ENCODE measurements at places on chromosomes 4 and X.

GRCh38 chr4:113026556-113026955, 22.9 kb upstream of the ANK2 start:
- no peak for DNase-seq

DNA sequence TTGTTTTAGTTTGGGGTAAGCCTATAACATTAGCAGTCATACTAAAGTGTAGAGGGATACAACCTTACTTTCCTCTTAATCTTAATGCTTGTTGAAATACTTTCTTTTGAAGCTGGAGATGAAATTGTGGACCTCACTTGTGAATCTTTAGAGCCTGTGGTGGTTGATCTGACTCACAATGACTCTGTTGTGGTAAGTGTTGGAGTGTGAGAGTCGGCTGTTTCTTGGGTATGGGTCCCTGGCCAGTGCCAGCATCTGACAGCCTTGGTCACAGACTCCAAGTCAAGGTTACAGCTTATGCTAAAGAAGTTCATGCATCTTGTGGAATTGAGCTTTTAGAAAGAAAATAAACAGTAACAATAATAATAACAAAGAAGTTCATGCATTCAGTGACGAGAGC, 31.6 kb downstream of the RNF4 start:
- DNase-seq = no peak

GRCh38 chr4:138910914-138911336, 104.7 kb upstream of the NOCT start:
- DNase-seq = peak; percentile 84

DNA sequence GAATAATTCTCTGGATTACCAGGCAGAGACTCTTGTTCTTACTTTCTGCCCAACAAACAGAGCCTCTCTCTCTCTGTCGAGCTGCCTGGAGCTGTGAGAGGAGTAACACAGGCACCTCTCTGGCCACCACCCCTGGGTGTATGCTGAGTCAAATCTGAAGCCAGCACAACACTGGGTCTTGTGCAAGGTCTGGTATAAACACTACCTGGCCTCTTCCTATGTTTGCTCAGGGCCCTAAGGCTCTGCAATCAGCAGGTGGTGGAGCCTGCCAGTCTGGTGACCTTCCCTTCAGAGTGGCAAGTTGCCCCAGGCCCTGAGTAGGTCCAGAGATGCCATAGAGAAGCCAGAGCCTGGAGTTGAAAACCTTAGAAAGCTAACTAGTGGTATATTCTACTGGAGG, 139.9 kb downstream of the CPXCR1 start:
- DNase-seq = peak; percentile 36

Data from body of pancreas (tissue), 4 donors.